ENCODE measurements at places on chromosomes 12 and 14.

- no peak for DNase-seq
Observed at GRCh38 chr12:114547636-114548035, 136.3 kb downstream of the TBX3 start.

DNA sequence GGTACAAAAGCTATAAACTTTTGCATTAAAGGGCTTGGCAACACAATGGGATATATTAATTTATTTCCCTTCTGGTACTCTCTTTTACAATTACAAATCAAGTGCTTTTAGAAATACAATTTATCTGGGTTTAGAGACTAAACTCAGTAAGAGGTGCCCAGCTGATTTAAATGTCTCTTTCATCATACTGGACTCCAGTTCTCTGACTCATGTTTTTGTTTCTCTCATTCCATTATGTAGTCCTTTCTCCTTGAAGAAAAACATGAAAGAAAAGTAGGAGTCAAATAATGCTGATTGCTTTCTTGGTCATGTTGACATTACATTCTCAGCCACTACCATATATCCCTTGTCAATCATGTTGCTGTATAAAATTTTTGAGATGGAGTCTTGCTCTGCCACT, 36.3 kb upstream of the CFL2 start:
- no peak for DNase-seq

- DNase-seq, result no peak
Observed at GRCh38 chr12:112122823-112123690, 2.3 kb upstream of the TRAFD1 start.

DNA sequence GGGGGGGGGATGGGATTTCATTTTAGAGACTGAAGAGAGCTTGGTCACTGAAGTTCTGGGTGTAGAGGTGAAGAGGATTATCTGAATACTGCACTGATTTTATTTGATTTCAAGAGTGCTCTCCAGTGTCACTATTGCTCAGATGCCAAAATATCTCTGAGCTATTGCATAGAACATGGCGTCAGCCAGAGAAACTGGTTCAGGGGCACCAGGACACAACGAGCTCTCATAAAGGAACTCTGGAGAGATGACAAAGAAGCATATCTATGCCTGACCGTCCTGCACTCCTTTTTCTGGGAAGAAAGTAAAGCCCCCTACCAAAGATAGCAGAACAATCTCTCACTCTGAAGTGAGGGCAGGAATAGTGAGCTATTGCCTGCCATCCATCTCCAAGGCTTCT, 2.0 kb downstream of the SLC7A8 start:
- DNase-seq, result no peak

- no peak for DNase-seq
Observed at GRCh38 chr14:72543341-72543740, 350.6 kb downstream of the DPF3 start.
